ENCODE measurements at places on chromosomes 5 and 9. TPM values are rescaled to one million over a fixed set of nuclear protein-coding genes. Genes with fewer than 3 reads are reported as not detected.

The PCDH12 gene
- 0.29 TPM for polyA plus RNA-seq

The GHR gene
- not detected for polyA plus RNA-seq

The LYRM7 gene
- polyA plus RNA-seq: 11.3 TPM

The CDC25C gene
- polyA plus RNA-seq: not detected

The FBN2 gene
- polyA plus RNA-seq: not detected

The TMEM252 gene
- polyA plus RNA-seq: not detected

The SRA1 gene
- 31.8 TPM for polyA plus RNA-seq

The OR13C2 gene
- not detected for polyA plus RNA-seq

The CCDC152 gene
- polyA plus RNA-seq: 1.2 TPM

The ZNF483 gene
- polyA plus RNA-seq: 1.5 TPM

The LCN15 gene
- not detected for polyA plus RNA-seq

The GABBR2 gene
- not detected for polyA plus RNA-seq

The IFNA13 gene
- not detected for polyA plus RNA-seq

The CATSPER3 gene
- polyA plus RNA-seq: not detected

The IL7R gene
- polyA plus RNA-seq: 15.1 TPM

The RAB3C gene
- polyA plus RNA-seq: 1.7 TPM

The CKMT2 gene
- polyA plus RNA-seq: not detected

The OBP2B gene
- polyA plus RNA-seq: not detected

The LURAP1L gene
- polyA plus RNA-seq: not detected

The GABRA1 gene
- polyA plus RNA-seq: not detected

The PRDM9 gene
- polyA plus RNA-seq: not detected

The SMARCA2 gene
- 24.9 TPM for polyA plus RNA-seq

The ADAMTS13 gene
- 0.35 TPM for polyA plus RNA-seq

The WDR5 gene
- polyA plus RNA-seq: 12.5 TPM

The STXBP1 gene
- polyA plus RNA-seq: 0.33 TPM

The PCDHGA9 gene
- 0.29 TPM for polyA plus RNA-seq

The OR2S2 gene
- polyA plus RNA-seq: not detected

The OLFM1 gene
- 0.20 TPM for polyA plus RNA-seq

The LOX gene
- not detected for polyA plus RNA-seq

The CYLC2 gene
- not detected for polyA plus RNA-seq

The LMAN2 gene
- polyA plus RNA-seq: 171 TPM

The CDH9 gene
- not detected for polyA plus RNA-seq

The TAS2R1 gene
- polyA plus RNA-seq: not detected

The NXNL2 gene
- polyA plus RNA-seq: not detected

The IRX4 gene
- polyA plus RNA-seq: not detected

The CEP72 gene
- polyA plus RNA-seq: 5.4 TPM

The CDK5RAP2 gene
- polyA plus RNA-seq: 38.9 TPM

The HACD4 gene
- polyA plus RNA-seq: 4.4 TPM

The ECM2 gene
- polyA plus RNA-seq: not detected

The HTR1A gene
- polyA plus RNA-seq: not detected

The NFIB gene
- polyA plus RNA-seq: not detected

The DCANP1 gene
- polyA plus RNA-seq: not detected

The CNTFR gene
- not detected for polyA plus RNA-seq

The SREK1 gene
- 25.9 TPM for polyA plus RNA-seq

The LPAR1 gene
- not detected for polyA plus RNA-seq

The CSNK1A1 gene
- polyA plus RNA-seq: 124 TPM

The ORM1 gene
- not detected for polyA plus RNA-seq

The CNTNAP3B gene
- polyA plus RNA-seq: 0.16 TPM

The PTGES gene
- not detected for polyA plus RNA-seq

The ACOT12 gene
- polyA plus RNA-seq: not detected

The ZNF462 gene
- polyA plus RNA-seq: not detected

All from IgD-negative memory B cell (primary cell).